ENCODE measurements at places on chromosomes 16 and 17. TPM values are rescaled to one million over a fixed set of nuclear protein-coding genes. Genes with fewer than 3 reads are reported as not detected.

Gene PRM3
- not detected for total RNA-seq

- no peak for DNase-seq
These were observed 61.2 kb downstream of the TMEM186 start for GRCh38 chr16:8736123-8736668.

Gene GLIS2
- total RNA-seq = 10.8 TPM

DNA sequence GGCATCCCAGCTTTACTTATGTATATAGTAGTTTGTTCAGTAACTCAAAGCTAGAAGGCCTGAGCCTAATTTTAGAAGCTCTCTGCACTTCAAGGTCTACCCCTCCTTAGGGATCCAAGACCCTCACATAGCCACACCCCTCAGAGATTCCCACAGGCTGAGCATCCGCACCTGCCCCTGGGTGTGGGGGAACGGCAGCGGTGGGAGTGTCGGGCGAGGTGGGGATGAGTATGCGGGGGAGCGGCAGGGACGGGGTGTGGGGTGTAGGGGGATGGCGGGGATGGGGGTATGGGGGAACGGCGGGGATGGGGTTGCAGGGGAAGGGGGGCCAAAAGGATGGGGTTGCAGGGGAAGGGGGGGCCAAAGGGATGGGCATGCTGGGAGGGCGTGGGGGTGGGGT is 24.9 kb upstream of the BEAN1 start:
- no peak for DNase-seq

GRCh38 chr17:77375917-77376651 is 235.3 kb downstream of the SEC14L1 start:
- DNase-seq = no peak

- DNase-seq = no peak
These were observed 7.8 kb upstream of the C1QBP start for GRCh38 chr17:5446786-5447185.
